HS-5 (cell line): ENCODE measurements at places on chromosomes 3 and 15.
A peak's percentile ranks its signal among the peaks of the same experiment; 100 is the strongest.

DNA sequence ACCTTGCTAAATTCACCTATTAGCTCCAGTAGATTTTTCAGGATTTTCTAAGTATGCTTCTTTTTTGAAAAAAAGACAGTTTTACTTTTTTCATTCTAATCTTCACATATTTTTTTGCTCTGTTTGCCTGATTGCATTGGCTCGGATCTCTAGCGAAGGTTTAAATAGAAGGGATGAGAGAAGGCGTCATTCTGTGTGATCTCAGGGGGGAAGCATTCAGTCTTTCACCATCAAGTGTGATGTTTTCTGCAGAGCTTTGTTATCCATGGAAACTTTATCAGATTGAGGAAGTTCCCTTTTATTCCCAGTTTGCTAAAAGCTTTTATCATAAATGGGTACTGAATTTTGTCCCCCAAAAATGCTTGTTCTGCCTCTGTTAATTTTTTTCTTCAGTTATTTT lies 120.3 kb downstream of the LRRK1 start:
- DNase-seq = no peak

- no peak for DNase-seq
Observed at GRCh38 chr3:76479161-76479650, 560.7 kb upstream of the ROBO2 start.

DNA sequence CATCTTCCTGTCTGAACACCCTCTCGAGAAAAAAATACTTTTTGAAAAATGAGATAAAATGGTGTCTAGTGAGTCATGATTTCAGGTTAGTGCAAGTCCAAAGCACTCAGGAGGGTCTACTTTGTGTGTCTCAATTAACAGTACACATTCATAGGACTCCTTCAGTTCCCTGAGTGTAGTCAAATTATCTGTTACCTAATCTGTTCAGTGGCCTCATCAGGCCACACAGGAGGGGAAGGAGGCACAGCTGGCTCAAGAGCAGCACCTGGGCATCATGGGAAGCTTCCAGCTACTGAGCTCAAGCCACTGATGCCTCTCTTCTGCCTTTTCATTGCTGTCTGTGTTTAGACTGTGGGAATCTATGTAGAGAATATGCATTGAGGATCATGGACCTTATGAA lies 341.4 kb upstream of the SGO1 start:
- DNase-seq = no peak

DNA sequence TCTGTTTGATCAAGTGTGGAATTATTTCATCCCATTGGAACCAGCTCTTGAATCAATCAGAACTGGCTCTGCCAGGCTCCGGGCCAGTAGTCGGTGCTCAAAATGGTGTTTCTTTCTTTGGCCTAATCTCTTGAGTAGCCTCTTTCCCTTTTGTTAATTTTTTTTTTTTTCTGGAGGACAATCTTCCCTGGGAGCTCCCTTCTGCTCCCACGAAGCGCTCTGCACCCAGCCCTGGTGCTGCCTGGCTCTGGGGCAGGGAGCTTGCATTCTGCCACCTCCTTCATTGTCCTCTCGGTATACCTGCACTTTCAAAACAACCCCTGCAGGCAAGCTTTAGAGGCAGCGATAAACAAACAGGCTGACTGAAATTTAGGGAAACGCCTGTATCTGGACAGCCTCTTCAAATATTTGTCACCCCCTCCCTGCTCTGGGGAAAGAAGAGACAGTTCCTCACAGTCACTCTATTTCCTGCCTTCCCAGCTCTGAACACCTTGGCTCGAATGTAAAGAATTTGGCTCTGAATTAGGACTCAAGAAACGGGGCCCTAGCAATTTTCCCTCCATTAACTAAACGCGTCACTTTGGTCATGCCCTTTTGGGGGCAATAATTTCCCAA lies 1.1 kb upstream of the THSD4 start:
- no peak for DNase-seq

GRCh38 chr15:61034678-61035291 lies 194.3 kb downstream of the RORA start:
- no peak for DNase-seq

- DNase-seq = no peak
Observed at GRCh38 chr3:41690766-41691563, 270.9 kb downstream of the ULK4 start.

GRCh38 chr3:112127522-112128494 lies 5.2 kb downstream of the GCSAM start:
- no peak for DNase-seq

- no peak for DNase-seq
Observed at GRCh38 chr3:98322101-98322500, 31.6 kb upstream of the OR5K4 start.

- peak; percentile 44 for DNase-seq
Observed at GRCh38 chr15:92681141-92681631, 25.6 kb upstream of the FAM174B start.

DNA sequence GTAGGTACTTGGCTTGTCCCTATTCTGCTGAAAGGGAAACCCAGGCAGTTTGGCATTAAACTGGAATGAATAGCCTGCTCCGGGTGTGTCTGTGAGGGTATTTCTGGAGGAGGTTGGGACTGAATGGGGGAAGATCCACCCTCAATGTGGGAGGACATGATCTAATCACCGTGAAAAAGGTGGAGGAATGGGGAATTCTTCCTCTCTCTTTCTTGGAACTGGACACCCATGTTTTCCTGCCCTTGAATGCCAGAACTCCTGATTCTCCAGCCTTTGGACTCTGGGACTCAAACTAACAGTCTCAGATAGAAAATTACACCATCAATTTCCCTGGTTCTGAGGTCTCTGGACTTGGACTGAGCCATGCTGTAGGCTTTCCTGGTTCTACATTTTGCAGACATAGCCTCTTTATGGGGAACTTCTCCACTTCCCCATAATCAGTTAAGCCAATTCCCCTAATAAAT lies 391.7 kb downstream of the EDEM1 start:
- DNase-seq = no peak

GRCh38 chr15:98802187-98802586 lies 153.8 kb downstream of the IGF1R start:
- no peak for DNase-seq

DNA sequence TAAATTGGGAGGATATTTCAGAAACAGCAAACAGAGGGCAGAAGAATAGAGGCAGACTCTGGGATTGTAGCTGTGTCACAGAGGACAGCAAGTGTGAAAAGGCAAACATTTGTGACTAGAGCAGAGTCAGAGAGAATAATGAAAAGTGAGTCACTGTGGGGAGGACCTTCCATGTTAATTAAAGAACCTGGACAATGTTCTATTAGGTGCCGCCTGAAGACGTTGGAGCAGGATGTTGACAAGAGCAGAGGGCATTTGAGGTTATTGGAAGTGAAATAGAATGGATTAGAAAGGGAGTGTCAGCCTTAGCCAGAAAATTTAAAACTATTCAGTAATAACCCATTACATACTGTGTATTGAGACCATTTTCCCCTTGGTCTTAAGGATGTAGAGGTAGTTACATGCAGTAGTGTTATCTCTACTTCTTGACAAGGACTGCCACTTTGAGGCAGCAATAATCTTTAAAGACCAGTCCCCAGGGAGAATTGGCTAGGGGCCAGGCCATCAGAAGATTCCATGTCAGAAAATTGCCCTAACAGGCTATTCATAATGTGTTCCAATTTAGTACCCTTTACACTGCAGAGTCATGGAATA lies 5.8 kb downstream of the ACKR2 start:
- DNase-seq = no peak

DNA sequence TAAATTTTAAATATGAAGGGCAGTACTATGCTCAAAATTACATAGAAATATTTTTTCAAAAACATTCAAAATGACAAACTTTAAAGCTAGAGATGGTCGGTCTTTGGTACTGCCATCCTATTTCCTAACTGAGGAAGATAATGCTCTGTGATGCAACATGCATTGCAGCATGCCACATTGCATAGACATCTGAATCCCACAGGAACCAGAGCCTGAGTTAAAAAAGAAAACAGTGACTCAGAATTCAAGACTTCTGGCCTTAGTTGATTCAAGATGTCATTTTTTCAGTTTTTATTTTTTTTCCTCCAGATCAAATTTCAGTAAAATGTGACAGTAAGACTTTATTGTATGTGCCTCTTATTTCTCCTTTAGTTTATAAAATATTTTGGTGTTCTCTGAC lies 33.1 kb downstream of the TP63 start:
- peak; percentile 92 for DNase-seq

DNA sequence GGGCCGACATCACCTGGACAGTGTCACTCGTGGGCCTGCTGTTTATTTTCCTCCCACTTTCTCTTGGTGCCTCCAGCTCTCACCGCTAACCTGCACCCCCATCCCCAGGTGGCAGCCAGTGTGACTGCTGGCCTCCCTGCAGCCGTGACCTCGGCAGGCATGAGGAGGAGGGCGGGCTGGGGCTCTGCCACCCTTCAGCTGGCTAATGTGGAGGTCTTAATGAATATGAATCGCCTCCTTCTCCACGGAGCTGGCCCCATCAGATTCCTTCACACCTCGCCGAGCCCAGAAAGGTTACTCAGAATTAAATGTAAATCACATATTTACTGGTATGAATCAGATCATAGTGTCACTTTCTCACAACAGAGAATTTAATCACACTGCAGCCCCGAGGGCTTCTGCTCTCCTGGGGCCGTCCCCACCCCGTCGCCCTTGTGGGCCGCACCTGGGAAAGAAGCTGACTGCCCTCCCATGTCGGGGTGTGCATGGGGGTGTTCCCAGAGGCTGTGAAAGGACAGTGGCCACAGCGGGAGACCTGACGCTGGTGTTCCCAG lies 171.1 kb upstream of the TLE3 start:
- DNase-seq = no peak

- DNase-seq = no peak
Observed at GRCh38 chr3:151101270-151101969, 16.0 kb downstream of the MED12L start.

DNA sequence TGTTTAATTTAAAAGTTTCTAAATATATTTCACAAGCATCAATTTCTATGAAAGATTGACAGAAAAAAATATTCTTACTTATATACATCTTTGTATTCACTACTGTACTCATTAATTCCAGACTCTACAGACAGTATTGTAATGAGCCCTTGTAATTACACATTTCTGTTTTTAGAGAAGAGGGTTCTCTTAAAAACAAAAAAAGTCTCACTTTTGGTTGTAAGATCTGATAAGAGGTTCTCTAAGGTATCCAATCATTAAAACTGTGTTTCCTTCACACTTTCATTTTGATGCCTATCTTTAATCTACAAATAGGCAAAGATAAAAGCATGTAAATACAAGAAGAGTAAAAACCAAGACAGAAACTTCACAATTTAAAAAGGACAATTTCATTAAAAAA lies 75.6 kb downstream of the FBXL22 start:
- DNase-seq = no peak

GRCh38 chr3:108661699-108662098 lies 72.2 kb downstream of the DZIP3 start:
- DNase-seq = no peak

- DNase-seq = no peak
Observed at GRCh38 chr15:59230531-59231055, 23.9 kb downstream of the LDHAL6B start.

GRCh38 chr3:159146856-159147435 lies 345.1 kb downstream of the MFSD1 start:
- no peak for DNase-seq

DNA sequence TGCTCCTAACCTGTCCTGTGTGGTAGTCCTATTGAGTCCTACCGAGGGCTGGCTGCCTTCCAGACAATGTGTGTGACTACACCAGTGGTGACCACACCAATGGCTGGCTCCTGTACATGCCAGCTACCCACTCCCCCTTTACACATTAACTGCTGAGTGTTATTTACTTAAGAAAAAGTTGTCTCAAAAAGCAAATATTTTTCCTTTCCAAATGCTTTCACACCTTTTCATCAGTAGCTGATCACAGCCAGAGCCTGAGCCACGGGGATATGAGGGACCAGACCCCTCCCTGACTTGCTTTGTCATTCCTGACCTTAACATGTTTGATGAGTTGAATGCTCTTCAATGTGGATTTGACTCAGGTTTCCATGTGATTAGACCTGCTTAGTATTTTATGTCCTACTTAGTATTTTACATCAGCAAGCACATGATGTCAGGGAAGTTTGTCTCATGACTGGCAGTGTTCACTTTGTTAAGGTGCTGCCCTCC lies 29.6 kb upstream of the GREM1 start:
- no peak for DNase-seq

GRCh38 chr3:186162221-186162620 lies 53.3 kb upstream of the ETV5 start:
- no peak for DNase-seq

DNA sequence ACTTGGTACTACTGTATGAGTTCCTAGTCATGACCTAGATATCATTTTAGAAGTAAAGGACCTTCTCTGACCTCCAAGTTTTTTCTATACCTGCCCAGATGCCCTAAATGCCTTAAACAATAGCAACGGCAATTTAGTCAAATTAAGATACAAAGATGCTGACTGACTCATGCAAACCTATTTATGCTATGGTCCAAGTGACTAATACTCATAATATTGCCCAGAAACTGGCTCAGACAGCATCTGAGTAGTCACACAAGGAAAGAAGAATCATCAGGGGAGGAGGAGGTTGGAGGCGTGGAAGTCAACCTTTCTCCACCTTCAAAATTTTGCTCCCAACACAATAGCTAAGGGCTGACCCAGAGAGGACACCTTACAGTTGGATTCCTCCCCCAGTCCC lies 6.8 kb downstream of the FYCO1 start:
- DNase-seq = peak; percentile 80
